ENCODE measurements at places on chromosomes 7 and 10.

DNA sequence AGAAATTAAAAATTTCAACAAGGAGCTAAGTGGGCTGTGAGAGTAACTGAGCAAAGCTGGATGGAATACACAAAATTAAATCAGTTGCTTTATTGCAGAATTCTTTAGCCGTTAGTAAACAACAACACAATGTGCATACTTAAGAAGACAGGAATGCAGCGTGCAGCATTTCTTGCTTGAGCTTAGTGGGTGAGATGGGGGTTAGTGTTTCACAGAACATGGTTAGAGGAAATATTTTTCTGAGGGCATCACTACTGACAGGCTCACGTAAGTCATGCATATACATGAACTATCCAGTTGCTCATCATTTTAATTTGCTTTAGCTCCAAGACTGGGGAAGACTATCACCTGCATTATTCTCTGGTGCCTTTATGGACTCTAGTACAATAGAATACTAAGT is 80.8 kb downstream of the CD36 start:
- DNase-seq = peak; percentile 71

DNA sequence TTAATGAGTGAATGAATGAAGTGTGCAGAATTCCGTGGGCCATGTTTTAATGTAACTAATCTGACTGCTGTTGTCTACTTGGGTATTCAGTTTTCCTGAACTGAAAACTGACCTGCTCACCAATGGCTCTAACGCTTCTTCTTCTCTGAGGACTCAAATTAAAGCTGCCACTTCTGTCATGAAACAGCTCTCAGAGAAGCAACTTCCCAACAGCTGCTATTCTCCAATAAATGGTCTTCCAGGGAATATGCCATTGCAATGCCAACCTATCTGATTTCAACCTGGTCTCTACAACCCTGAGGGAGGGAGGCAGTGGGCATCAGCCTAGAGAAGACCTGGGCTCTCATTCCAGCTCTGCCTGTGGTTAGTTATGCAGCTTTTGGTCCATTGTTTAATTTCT is 69.4 kb downstream of the FRMD4A start:
- no peak for DNase-seq

DNA sequence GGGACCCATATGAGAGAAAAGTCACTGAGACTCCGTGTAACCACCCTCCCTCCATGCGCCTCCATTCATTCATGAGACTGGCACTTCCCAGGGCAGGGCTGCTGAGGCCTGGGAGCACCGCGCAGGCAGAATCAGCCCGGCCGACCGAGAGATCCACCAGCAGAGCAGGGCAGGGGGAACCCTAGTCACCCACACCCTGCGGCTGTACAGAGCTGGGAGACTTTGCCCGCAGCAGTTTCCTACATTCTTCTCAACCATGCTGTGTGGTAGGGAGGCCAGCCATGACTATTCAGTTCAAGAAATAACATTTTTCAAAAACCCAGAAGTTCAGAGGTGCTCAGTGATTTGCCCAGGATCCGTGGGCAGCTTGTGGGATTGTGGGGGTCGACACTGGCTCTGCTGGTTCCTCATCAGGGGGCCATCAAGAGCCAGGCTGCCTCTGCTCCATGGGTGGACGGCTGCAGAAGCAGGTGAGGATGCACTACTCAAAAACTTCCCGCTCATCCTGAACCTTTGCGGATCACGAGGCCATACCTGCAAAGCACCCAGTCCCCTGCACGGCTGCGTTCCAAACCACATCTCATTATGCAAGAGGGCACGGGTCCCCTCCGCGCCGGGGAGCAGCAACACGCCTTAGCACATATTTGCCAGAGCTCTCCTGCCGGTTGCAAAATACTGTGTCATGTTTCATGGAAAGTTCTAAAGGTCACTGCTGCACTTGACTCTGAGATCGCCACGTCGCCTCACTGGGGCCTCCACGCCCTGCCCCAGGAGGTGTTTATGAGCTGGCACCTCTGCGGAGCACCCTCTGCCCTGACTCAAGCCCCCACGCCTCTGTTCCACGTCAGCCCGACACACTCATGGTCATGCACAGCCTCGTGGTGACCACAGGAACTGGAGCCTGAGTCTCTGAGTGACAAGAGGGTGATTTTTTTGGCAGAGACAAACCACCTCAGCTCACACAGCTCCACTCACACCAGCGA is 132.0 kb downstream of the PRKAG2 start:
- DNase-seq = peak; percentile 88

GRCh38 chr7:26987338-26987737 is 108.5 kb downstream of the HOXA1 start:
- DNase-seq = no peak

GRCh38 chr7:148708026-148708885 is 9.6 kb downstream of the CUL1 start:
- DNase-seq = no peak

DNA sequence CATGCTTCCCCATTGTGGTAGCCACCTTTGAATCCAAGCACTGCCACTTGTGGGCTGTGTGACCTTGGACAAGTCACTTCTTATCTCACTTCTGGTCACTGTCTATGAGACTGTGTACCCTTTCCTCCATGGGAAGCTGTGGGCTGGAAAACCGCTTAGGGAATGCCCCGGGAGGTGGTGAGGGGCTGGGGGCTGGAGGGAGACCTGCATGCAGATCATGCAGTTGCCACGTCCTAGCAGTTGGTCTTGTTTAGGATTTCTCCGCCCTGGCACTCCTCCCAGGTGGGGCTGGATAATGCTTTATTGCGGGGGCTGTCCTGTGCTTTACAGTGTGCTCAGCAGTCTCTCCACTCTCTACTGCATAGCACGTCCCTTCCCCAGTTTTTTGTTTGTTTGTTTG is 62.9 kb upstream of the OPN4 start:
- no peak for DNase-seq

DNA sequence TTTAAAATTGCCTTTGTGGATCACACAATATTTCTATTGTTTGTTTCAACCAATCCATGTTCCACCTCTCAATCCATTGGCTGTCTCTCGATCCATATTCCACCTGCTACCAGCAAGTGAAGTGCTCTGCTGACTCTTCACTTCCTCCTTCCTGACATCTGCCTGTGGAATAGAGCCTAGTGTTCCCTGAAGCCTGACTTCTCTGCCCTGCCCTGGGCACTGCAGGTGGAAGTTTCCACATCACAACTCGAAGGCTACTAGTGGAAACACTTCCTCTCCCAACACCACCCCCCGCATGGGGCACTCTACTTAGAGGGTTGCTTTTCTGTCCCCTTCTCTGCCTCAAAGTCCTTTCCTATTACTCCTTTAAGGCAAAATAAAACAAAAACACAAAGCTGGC is 563.8 kb upstream of the IGFBP3 start:
- no peak for DNase-seq

DNA sequence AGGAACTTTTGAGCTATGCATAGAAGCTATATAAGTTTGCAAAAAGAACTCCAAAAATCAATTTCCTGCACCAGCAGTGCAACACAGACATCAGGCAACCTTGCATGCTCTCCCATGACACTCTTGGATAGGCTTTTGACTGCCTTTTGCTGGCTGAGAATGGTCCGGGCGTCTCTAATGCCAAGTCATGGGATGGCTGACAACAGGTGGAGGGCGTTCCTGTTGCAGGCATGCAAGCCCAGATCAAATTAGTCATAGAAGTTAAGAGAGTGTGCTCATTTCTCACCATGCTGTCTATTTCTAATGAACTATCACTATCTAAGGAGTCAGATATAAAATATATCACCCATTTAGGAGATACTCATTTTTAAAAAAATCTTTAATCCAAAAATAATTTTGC is 8.4 kb downstream of the PLCE1 start:
- DNase-seq = peak; percentile 22

DNA sequence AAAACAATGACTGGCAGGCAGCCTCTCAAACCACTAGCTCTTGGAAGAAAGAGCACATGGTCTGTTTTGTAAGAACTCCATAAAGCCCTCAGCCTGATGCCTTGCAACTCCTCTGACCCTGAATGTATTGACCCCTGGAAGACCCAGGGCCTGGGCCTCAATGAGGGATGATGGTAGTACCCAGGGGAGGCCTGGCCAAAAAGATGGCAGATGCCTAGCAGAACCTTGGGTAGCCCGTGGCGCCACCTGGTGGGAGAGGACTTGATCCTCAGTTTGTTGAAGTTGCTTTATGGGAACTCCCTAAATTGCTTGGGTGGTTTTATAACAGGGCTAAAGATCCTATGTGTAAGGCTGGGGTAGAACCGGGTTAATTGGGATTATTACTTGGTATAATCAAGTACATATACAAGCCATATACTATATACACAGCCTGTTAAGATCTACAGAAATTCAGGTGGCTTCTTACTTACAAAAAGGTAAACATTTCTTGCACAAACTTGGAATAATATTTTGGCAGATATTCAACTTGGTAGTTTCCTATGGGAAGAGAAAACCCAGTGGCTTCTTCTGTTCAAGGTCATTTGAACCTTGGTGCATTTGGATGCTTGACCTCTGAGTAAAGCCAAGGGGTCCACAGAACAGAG is 95.8 kb upstream of the CACUL1 start:
- DNase-seq = peak; percentile 69

DNA sequence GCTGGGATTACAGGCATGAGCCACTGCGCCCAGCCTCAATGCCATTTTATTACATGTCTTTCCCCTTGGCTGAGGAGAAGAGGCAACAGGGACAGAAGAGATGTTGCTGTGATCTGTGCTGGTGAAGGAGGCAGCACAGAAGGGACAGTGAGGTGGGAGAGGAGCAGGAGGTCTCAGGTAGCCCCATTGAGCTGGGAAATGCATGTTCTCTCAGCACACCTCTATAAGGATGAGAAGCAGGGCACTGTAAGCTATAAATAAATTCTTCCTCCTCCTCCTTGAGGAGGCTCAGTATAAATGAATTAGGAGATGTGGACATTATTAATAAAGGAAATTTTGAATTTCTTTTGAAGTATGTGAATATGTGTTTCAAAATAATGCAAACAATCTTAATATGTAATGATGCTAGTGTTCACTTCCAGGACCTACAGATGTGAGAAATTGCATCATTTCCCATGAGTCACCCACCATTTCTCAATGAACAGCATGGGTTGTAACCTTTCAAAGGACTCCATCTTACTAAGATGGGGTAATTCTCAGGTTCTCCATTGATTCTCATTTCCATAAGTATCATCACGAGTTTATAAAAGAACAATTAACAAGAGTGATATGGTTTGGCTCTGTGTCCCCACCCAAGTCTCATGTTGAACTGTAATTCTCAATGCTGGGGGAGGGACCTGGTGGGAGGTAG is 88.9 kb upstream of the ODAD2 start:
- DNase-seq = peak; percentile 90

DNA sequence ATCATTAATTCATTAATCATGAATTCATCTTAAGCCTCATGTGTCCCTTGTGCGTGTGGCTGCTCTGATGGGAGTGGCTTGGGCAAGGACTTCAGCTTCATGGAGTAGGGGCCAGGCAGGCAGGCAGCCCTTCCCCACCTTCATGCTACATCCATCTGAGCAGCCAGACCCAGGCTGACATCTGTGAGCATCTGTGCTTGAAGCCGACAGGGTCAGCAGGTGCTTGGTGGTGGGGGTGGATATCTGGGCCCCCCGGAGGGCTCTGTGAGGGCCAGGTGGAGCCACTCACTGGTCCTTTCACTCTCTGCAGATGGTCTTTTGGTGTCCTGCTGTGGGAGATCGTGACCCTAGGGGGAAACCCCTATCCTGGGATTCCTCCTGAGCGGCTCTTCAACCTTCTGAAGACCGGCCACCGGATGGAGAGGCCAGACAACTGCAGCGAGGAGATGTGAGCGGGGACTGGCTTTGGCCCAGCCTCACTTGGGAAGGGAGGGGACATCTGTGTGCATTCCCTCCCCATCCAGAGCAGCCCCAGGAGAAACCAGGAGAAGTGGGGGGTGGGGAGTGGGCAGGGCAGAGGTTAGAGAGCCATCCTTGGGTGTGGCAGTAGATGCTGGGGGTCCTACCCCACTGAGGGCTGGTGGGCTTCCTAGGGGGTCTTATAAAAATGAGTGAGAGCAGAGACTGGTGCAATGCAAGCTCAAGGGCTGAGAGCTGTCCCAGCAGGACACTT is 14.7 kb upstream of the CSGALNACT2 start:
- no peak for DNase-seq

- peak; percentile 39 for DNase-seq
These were observed 27.7 kb upstream of the DDIT4 start for GRCh38 chr10:72245949-72246525.

DNA sequence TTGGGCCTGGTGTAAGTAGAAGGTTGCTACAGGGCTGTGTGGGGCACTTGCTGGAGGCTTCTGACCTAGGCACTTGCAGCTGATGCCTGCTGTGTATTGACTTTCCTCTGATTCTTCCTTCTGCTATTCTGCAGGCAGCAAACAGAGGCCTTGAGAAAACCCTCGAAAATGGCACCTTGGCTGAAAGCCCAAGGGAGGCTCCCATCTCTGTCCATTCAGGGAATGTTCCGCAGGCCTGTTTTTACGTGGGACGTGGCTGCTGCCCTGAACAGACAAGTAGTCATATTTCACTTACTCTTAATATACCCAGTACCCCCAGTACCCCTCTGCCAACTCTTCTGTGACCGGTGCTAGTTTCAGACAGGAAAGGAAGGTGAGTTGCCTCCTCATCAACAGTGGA is 664.7 kb downstream of the INHBA start:
- DNase-seq = no peak

GRCh38 chr10:114869520-114869892 is 47.9 kb downstream of the FHIP2A start:
- peak; percentile 82 for DNase-seq

- no peak for DNase-seq
These were observed 407.1 kb upstream of the MGMT start for GRCh38 chr10:129059977-129060376.

GRCh38 chr7:40836218-40836617 is 701.4 kb downstream of the SUGCT start:
- DNase-seq = peak; percentile 20

DNA sequence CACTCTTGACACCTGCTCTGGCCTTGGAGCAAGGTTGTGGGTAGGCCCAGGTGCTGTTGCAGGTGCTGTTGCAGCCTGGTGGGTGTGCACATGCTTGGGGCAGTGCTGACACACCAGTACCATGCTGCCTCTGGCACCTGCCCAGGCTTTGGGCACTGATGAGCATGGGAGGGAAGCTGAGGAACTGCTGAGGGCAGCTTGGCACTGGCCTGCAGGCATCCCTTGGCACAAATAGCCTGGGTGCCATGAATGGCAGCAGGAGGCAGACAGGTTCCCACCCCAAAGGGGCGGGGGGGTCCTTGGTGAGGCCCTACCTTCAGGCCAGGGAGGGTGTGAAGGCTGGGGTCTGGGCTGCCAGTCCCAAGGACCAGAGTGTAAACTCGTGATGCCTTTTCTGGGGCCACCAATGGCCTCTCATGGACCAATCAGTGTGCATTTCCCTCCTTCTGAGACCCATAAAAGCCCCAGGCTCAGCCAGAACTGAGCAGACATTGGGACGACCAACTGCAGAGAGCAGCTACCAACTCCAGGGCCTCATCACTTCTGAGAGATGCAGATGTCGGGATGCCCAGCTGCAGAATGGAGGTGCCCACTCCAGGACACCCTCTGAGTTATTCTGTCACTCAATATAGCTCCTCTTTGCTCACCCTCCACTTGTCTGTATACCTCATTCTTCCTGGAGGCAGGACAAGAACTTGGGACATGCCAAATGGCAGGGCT is 547.4 kb downstream of the ZWINT start:
- DNase-seq = no peak
